ENCODE measurements at places on chromosomes 13 and 19.

- peak overlapping the region; percentile 26 for H3K4me3 ChIP-seq
- DNase-seq, result no peak
- no peaks in the 10 kb centered on the region for H3K36me3 ChIP-seq
- peaks cover 21% of the 10 kb centered on the region for H3K4me1 ChIP-seq
- peak overlapping the region; percentile 68 for H3K27ac ChIP-seq
Observed at GRCh38 chr13:35700671-35701070, 224.2 kb upstream of the MAB21L1 start.

GRCh38 chr13:98942485-98942884 is 35.4 kb downstream of the DOCK9 start:
- H3K4me1 ChIP-seq, result peaks cover 22% of the 10 kb centered on the region
- DNase-seq, result no peak
- no peaks in the 10 kb centered on the region for H3K27me3 ChIP-seq
- H3K36me3 ChIP-seq, result no peaks in the 10 kb centered on the region
- no peak overlapping the region for H3K27ac ChIP-seq

DNA sequence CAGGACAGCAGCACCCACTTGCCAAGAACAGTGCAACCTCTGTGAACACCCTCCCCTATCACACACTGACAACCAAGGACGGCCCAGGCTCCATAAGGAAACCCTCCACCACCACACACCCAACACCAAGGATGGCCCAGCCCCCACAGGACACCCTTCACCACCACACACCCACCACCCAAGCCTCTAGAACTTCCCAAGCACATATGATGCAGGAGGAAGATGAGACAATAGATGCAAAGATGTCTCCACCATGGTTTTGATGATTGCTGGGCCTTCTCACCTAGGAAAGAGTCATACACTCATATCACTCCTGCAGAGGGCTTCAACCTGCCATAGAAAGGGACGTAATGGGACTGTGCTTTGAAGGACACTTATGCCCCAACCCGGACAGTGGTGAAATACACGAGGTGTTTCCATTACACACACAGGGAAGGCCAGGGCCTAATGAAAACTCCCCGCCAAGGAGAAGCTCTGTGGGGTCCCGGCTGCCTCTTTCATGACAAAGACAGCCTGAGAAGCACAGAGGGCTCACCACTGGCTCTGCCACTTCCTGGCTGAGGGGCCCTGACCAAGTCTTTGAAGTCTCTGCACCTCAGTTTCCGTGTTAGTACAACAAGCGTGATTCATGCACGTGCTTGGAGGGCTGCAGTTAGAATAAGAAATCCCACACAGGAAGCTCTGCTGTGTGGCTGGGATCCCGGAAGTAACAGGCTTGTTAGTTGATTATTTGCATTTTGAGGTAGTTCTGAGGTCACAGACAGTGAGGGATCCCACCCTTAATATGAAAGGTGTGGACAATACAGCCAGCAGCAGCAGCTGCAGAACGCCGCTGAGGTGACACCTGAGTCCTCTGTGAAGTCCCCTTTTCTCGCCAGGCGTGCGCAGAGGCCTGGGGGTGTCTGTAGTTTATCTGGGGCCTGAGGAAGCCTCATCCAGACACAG is 61.9 kb upstream of the ATP12A start:
- no peaks in the 10 kb centered on the region for H3K36me3 ChIP-seq
- H3K27ac ChIP-seq, result no peak overlapping the region
- H3K4me1 ChIP-seq, result no peaks in the 10 kb centered on the region
- no peak for DNase-seq
- H3K27me3 ChIP-seq, result no peaks in the 10 kb centered on the region

GRCh38 chr13:28659621-28659970 is 666 bp downstream of the POMP start:
- H3K4me3 ChIP-seq, result peak overlapping the region; percentile 63
- peaks cover 52% of the 10 kb centered on the region for H3K4me1 ChIP-seq
- no peak for DNase-seq
- peaks cover 16% of the 10 kb centered on the region for H3K36me3 ChIP-seq

DNA sequence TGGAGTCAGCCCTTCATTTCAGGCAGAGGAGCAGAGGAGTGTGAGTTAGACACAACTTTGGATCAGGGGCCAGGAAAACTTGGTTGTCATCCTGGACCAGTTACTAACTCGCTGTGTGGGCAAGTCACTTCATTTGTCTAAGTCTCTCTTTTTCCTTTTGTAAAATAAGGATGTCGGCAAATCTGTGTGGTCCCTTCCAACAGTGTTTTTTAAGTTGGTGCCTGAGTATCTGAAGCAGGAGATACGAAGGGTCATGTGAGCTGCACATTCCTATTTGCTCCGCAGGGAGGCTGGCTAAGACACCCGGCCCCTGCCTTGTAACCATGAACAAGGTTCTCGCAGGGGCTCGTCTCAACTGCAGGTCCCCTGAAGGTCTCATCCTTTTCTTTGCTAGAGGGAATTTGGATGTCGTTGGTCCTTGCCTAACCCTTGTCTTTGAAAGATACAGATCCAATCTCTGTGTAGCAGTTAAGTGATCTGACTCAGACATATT is 64.3 kb downstream of the LRCH1 start:
- H3K36me3 ChIP-seq, result no peaks in the 10 kb centered on the region
- H3K27ac ChIP-seq, result peak overlapping the region; percentile 77
- H3K27me3 ChIP-seq, result no peaks in the 10 kb centered on the region
- H3K4me3 ChIP-seq, result no peak overlapping the region

DNA sequence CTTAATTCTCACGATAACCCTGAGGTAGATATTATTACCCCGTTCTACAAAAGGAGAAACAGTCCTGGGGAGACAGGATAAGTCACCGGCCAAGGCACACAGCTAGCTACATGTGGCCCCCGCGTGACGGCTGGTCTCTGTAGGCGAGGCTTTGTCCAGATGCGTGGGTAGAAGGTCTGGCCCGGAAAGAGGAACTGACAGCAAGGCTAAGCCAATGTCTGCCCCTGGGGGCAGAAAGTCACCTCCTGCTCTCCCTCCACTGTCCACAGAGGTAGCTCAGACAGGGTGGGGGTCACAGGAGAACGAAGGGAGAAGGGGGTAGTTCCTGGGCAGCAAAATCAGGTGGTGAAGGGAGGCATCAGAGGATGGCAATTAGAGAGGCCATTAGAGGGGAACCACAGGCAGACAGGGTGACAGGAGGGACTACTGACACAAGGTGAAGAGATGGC is 1.8 kb downstream of the APOC4 start:
- H3K27ac ChIP-seq, result no peak overlapping the region
- H3K4me3 ChIP-seq, result no peak overlapping the region
- no peaks in the 10 kb centered on the region for H3K4me1 ChIP-seq
- H3K36me3 ChIP-seq, result no peaks in the 10 kb centered on the region
- DNase-seq, result peak; percentile 82

DNA sequence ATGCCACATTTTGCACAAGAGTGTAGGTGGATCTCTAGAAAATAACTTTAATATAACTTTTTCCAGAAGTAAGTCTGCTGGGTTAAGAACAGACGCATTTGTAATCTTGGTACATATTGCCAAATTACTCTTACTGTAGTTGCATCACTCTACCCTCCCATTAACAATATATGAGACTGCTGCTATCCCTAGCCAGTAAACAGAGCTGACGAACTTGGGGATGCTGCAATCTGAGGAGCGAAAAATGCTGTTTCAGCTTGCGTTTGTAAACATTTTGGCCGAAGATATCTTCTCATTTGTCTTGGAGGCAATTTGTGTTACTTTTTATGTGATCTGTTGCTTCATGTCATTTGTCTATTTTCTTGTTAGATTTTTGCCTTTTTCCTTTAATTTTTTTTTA is 1482.8 kb downstream of the OLFM4 start:
- no peak overlapping the region for H3K4me3 ChIP-seq
- no peak overlapping the region for H3K27ac ChIP-seq
- H3K27me3 ChIP-seq, result no peaks in the 10 kb centered on the region
- no peaks in the 10 kb centered on the region for H3K4me1 ChIP-seq
- no peaks in the 10 kb centered on the region for H3K36me3 ChIP-seq
- DNase-seq, result no peak
